ENCODE measurements at places on chromosomes 12 and 14.

DNA sequence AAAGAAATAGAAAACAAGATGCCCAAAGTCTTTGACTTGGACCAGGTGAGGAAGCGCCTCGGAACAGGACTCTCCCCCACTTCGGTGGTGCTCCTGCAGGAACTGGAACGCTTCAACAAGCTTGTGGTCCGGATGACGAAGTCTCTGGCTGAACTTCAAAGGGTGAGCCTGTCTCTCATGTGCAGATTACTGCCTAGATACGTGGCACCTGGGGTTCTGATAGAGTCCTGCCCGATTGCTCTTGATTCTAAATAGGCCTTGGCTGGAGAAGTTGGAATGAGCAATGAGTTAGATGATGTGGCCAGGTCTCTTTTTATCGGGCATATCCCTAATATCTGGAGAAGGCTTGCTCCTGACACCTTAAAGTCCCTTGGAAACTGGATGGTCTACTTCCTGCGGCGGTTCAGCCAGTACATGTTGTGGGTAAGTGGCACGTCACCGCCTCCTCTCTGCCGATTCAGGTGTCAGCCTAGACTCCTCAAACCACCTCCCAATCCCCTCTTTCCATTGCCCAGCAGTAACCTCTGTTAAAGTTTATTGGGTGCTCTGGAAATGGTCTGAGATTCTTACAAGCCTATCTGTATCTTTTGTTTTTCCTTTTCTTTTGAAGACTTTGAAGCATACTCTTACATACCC, 40.8 kb downstream of the CCDC92 start:
- no peak for DNase-seq

GRCh38 chr14:103773521-103773920, 57.9 kb downstream of the ZFYVE21 start:
- DNase-seq = no peak

- DNase-seq = no peak
Observed at GRCh38 chr12:2287589-2287988, 234.8 kb downstream of the CACNA1C start.

- DNase-seq = no peak
Observed at GRCh38 chr12:102948941-102949352, 8.5 kb upstream of the ASCL1 start.

DNA sequence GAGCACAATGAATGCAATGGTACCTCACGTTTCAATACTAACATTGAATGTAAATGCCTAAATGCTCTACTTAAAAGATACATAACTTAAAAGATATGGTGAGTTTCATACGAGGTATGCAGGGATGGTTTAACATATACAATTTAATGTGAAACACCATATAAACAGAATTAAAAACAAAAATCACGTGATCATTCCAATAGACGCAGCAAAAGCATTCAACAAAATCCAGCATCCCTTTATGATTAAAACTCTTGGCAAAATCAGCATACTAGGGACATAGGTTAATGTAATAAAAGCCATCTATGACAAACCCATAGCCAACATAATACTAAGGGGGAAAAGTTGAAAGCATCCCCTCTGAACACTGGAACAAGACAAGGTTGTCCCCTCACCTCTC, 845.7 kb downstream of the SLC16A7 start:
- DNase-seq = no peak

- no peak for DNase-seq
Observed at GRCh38 chr12:69837657-69838415, 12.8 kb downstream of the MYRFL start.

DNA sequence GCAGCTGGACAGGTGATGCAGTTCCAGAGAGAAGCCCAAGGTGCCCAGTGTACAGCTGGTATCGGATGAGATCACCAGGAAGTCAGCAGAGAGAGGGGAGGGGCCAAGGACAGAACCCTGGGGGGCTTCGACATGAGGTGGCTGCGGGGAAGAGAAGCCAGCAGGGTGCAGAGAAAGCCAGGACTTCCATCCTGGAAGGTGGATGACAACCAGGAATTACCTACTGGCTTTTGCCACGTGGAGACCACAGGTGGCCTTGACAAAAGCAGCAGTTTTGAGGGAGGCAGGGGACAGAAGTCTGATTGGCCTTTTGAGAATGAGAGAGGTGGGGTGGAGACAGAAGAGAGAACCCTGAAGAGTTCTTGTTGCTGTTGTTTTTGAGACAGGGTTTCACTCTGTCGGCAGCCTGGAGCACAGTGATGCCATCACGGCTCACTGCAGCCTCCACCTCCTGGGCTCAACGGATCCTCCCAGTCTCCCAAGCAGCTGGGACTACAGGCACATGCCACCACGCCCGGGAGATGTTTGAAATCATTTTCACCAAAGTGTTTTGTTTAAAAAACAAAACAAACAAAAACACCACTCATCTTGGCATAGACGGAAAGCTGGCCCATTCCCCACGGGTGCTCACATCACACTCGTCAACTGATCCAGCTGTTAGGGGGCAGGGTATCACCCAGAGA, 35.2 kb downstream of the CDC42BPB start:
- DNase-seq = no peak

DNA sequence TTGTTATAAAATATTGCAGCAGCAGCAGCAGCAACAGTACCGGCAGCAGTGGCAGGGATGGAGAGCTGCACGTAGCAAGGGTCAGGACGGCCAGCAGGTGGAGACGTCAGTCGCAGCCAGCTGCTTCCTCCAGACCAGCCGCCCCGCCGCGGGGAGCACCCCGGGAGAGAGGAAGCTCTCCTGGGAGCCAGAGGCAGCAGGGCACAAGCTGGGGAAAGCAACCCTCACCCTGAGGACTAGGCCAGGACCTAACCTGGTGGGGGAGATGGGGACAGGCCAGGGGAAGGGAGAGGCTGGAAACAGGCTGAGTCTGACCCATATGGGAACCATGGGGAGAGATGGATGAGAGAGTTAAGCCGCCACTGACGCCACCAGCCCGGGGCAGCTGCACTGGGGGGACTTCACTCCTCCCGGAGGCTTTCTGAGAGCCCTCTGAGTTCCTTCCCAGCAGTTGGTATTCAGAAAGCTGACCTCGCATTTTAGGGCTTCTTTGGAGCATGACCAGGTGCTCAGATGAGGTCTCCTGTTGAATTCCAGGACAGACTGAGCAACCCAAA, 56.3 kb downstream of the SPTB start:
- no peak for DNase-seq

GRCh38 chr12:8572507-8572906, 31.8 kb upstream of the CLEC4E start:
- no peak for DNase-seq

DNA sequence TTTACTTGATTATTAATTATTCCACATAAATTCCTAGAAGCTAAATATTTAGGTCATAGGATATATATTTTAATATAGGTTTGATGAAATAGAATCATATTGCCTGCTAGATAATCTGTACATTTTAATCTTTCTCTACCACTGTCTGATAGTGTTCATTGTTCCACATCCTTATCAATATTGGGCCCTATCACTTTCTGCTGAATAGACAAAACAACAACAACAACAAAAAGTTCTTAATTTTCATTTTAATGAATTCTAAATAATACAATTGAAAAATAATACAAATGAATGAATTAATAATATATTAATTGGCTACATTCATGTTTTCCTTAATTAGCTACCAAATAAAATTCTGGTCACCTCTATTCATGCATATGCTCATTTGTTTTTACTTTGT, 1437.2 kb downstream of the LRFN5 start:
- DNase-seq = no peak

- DNase-seq = no peak
Observed at GRCh38 chr12:102061096-102061559, 663 bp downstream of the WASHC3 start.

DNA sequence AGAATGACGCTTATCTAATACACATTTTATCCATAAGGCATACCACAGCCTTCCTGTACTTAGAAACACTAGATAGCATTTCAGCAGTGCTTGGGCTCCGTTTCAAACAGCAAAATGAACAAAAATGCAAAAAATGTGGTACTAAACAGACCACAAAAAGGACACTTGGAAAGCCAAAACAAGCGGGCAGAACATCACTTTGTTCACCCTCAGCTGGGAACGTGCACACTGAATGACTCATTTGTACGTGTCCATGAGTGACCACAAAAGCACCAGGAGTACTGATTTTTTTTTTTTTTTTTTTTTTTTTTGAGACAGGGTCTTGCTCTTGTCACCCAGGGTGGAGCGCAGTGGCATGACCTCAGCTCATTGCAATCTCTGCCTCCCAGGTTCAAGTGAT, 8.9 kb upstream of the FOXN3 start:
- no peak for DNase-seq

GRCh38 chr12:95258151-95258550, 40.5 kb downstream of the VEZT start:
- DNase-seq = no peak

GRCh38 chr12:112112409-112113133, 4.0 kb upstream of the NAA25 start:
- no peak for DNase-seq

- DNase-seq = no peak
Observed at GRCh38 chr12:31710021-31710818, 18.6 kb downstream of the AMN1 start.

- DNase-seq = no peak
Observed at GRCh38 chr12:49708851-49709250, 1.6 kb upstream of the FMNL3 start.

DNA sequence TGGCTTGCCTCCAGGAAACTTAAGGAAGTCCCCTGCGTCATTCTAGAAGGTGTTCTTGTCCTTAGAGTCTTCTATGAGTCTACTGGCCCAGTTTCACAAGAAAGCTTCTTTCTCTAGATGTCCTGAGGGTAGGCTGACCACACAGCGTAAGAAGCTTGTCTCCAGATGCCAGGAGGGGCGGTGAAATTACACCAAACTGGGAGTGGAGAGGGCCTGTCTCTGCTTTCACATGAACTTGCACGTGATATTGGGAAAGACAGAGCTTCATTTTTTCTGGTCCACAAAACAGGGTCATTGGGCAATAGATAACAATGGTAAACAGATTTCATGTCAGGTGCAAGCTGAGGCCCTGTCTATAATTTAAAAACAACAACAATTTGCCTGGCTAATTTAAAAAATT, 85.7 kb upstream of the TBX3 start:
- DNase-seq = no peak

DNA sequence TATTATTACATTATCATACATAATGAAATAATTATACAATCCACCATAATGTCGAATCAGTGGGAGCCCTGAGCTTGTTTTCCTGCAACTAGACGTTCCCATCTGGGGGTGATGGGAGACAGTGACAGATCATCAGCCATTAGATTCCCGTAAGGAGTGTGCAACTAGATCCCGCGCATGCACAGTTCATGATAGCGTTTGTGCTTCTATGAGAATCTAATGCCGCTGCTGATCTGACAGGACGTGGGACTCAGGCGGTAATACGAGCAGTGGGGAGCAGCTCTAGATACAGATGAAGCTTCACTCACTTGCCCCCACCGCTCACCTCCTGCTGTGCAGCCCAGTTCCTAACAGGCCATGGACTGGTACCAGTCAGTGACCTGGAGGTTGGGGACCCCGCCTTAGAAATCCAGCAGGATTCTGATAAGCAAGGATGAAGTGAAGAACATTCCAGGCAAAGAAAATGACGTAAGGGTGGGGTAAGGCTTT, 204.6 kb downstream of the ETV6 start:
- DNase-seq = no peak

DNA sequence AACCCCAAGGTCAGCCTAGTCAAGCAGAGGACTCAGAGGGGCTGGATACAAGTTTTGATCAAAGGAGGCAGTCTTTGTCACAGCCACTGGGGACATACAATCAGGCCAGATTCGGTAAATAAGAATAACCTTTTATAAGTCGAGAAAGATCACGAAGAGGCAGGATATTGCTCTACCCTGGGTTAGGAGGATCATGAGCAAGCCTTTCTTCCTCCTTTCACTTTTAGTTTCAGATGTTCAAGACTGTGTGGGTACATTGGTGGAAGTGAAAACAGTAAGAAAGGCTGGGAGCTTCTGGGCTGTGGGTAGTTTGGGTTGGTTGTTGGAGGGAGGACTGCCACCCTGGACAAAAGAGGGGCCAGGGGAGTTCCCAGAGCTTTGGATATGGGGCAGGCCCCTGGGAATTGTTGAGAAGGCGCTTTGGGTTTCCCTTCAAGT, 127.7 kb downstream of the SNAPC1 start:
- no peak for DNase-seq

DNA sequence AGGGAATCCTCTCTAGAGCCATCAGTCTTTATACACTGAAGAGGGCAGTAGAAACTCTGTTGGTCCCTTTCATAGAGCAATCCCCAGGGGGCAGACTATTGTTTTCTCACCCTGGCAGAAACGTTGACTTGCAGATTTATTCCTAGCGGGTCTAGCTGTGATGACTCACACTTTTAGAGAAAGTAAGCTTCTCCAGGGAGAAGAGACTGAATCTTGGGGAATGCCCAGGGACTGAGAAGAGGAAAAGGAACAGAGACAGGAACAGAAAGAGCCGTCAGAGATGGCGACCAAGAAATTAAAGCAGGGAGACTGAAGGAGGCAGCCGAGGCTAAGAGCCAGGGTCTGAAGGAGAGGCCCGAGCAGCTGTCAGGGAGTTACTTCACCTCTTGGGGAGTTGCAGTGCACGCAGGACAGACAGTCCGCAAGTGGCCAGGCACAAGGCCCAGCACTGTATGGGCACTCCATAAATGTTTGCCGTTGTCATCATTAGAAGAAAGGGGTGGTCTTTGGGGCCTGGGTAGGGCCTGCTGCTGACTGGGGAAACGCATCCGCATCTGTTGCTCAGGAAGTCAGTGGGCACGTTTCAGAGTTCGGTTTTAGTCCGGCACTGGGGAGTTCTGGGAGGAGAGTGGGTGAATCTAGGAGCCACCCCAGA, 13.0 kb downstream of the PLEKHG6 start:
- peak; percentile 38 for DNase-seq

GRCh38 chr14:85363358-85363757, 166.6 kb upstream of the FLRT2 start:
- no peak for DNase-seq

GRCh38 chr12:52587563-52587962, 13.7 kb downstream of the KRT72 start:
- DNase-seq = no peak

- DNase-seq = no peak
Observed at GRCh38 chr12:87518481-87518880, 510.7 kb downstream of the C12orf50 start.

- no peak for DNase-seq
Observed at GRCh38 chr14:89302396-89302950, 114.6 kb downstream of the FOXN3 start.

DNA sequence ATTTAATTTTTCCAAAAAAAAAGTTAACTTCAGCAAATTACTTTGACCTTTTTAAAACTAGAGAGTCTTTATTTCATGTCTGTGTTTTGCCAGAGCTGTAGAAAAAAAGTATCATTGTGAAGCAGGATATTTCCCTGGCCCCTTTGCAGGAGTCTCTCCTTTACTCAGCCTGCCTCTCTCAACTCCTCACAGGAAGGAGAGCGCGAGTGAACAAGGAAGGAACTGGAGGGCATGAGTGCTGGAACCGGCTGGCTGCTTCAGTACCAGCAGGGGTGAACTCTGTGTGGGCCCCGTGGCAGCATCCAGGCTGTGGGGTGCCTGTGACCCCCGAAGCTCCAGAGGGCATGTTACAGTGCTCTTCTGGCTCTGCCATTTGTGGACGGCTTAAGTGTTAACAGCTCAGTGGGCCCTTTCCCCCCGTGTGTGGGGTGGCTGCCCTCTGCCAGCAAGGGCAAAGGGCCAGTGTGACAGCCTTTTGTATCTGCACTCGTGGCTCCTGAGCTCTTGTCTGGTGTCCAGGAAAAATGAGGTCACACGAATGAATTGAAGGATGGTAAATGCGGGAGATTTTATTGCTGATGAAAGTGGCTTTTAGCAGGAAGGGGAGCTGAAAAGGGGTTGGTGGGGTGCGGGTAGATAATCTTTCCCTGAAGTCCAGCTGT, 76.6 kb upstream of the KCNH3 start:
- DNase-seq = no peak

- DNase-seq = no peak
Observed at GRCh38 chr12:114190971-114191370, 215.0 kb downstream of the TBX5 start.
